ENCODE measurements at places on chromosomes 5 and 9.

DNA sequence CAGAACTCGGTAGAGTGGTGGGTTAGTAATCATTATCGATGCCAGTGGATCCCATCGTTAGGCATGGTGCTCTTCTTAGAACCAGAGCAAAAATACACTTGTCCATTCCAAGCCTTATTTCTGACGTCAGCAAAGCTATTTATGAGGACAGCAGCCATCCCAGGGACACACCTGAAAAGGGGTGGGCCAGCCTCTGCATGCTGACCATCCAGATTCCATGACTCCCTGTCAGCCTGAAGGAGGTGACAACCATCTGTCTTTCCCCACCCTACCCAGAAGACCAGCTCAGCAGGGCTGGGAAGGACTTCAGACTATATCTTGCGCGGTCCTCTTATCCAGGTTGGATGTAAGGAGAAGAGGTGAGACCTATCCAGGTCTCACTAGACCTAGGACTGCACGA is 5.7 kb upstream of the NIPAL4 start:
- no peak for DNase-seq

DNA sequence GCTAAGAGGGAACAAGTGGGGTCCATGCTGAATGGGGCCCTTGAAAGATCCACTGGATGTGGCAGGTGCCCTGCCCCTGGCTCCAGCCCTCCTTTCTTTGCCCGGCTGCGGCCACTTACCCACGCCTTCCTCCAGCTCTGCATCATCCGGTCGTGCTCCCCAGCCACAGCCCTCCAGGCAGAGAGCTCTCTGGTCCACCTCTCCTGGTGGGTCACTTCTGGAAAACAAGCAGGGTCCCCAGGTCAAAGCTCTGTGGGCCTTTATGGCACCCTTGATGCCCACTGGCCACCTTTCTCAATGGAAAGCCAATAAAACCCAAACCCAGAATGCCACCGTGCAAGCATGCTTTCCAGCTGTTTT is 45.0 kb downstream of the SECISBP2 start:
- no peak for DNase-seq

GRCh38 chr5:79792463-79792862 is 102.8 kb downstream of the CMYA5 start:
- no peak for DNase-seq

DNA sequence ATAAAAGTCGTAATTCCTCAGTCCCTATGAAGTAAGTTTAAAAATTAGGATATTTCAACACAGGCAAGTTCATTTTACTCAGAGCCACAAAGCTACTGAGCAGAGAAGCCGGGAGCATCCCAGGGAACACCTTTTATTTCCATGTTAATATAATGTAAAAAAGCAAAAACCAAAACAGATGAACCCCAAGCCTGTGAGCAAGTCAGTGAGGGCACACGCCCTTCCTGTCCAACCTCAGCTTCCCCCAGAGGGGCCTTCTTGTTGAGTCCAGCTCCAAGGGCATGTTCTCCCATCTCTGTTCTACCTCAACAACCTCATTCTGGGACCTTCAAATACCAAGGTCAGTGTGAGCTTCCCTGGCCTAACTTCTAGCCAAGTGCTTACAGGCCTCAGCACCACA is 24.8 kb downstream of the NSUN2 start:
- DNase-seq, result no peak

DNA sequence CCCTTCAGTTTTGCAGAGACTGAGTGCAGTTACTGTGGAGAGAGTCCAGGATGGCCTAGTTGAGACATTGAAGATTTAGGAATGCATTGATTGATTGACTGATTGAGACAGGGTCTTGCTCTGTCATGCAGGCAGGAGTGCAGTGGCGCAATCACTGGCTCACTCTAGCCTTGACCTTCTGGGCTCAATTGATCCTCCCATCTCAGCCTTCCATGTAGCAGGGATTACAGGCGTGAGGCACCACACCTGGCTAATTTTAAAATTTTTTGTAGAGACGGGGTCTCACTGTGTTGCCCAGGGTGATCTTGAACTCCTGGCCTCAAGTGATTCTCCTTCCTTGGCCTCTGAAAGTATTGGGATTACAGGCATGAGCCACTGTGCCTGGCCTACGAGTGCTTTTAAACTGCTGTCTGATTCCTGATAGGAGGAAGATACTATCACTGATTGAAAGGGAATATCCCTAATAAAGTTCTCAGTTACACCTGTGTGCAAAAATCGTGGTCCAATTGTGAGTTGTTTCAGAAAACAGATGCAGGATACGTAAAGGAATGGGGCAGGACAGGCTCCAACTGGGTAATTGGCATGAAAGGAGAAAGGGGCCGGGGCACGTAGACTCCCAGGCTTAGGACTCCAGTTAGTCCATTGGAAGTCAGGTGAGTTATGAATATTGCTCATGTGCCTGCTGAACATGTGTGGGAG is 87.5 kb downstream of the KDM4C start:
- DNase-seq, result no peak

Data from NCI-H146 (cell line).